ENCODE measurements at places on chromosomes 5 and 9.

DNA sequence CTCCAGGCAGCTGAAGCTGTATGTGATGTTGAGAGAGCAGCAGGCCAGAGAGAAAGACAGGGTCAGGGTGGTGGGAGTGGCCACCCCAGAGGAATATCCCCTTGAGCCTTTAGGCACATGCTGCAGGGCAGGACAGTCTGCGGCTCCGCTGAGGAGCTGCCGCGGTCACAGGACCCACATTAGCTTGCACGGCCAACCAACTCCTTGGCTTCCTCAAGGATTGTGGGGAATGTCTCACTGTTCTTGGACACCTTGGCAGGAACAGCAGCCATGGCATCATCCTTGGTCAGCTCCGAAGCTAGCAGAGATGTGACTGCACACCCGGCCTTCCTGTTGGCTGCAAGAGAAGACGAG, 27.8 kb downstream of the PCDHGC5 start:
- no peak for DNase-seq

GRCh38 chr9:4301971-4302427, 2.1 kb upstream of the GLIS3 start:
- peak; percentile 31 for DNase-seq

- DNase-seq, result peak; percentile 61
These were observed 536 bp downstream of the PCDHAC1 start for GRCh38 chr5:140926443-140927227.

DNA sequence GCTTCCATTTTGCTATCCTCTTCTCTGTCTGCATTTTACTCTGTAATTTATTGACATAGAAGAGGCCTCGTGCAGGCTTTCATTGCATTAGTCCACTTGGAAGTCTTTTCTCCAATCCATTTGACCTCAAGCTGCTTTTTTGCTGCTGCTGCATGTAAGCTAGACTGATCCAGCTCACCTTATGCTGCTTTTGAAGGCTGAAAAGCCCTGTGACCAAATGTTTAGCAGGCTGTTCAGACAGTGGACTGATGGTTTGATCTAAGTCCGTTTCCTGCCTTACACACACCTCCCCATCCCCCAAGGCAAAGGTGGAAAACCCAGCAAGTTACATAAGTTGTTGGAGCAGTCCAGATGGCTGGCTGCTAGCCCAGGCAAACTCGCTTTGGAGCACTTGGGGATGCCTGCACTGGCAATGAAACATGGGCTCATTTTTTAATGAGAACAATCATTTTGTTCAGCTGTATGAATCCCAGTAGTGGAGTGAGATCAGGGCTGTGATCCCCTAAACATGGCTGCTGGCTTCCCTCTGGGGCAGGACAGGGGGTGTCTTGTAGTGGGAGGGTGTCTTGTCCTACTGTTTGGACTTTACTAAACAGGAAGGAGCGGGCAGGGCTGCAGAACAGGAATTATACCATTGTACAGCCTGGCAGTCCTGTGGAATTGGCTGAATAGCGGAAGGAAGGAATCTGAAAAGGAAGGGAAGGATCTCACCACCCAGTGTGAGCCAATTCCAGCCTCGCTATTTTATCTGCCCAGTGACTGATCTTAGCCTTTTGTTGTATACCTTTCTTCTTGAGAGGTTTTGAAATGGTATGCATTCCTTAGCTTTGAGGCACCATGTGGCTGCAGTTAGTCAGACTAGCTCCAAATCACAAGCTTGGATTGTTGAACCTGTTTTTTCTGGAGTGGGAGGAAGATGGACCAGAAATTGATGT, 212.0 kb downstream of the ARHGAP26 start:
- no peak for DNase-seq

- no peak for DNase-seq
These were observed 206.0 kb downstream of the PCSK1 start for GRCh38 chr5:96226941-96227552.

DNA sequence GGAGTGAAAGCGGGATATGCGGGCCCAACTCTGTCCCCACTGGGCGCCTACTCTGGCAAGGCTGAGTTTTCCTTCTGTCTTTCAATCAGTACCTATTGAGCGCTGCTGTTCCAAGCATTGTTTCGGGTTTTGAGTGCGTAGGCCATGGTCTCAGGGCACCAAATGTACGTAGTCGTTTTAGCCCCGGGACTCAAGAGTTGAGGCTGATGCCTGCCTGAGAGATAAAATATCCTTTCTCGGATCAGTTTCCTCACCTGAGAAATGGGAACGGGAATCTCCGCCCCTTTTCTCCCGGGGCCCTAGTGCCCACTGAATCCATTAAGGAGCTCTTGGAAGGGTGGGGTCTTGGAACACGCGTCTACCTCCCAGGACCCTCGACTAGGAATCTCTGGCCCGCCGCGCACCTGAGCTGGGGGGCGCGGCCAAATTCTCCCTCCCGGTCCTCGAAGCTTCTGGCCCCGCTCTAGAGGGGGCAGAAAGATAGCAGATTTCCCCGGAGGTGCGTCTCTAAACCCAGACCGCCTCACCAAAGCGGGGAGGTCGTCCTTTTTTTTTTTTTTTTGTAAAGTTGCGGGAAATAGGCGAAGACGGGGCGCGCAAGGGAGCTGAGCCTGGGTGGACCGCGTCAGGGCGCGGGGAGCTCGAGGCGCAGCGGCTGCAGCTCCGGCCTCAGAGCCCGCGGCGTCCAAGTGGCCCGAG, 494 bp upstream of the CXXC5 start:
- DNase-seq, result no peak

GRCh38 chr5:126377424-126377823, 45.8 kb upstream of the GRAMD2B start:
- DNase-seq, result no peak

- DNase-seq, result no peak
These were observed 122.2 kb upstream of the ACOT12 start for GRCh38 chr5:81516091-81516490.

DNA sequence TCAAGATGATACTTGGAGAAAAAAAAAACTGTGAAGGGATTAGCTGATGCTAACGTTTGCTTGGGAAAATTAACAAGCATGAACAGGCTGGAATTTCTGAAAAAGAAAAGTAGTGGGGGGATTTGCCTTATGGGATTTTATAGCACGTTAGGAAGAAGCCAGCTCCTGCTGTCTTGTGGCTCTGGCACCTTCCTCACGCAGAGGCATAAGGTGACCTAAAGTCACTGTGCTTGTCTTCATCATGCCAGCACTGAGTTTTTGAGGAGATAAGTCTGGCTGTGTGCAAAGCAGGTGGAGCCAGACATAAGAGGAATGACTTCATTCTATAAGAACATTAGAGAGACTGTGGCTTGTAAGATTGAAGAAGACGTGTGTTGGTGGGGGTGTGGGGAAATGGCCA, 94.4 kb upstream of the MAP1B start:
- no peak for DNase-seq

- no peak for DNase-seq
These were observed 440.3 kb downstream of the PLK2 start for GRCh38 chr5:58019614-58020013.

DNA sequence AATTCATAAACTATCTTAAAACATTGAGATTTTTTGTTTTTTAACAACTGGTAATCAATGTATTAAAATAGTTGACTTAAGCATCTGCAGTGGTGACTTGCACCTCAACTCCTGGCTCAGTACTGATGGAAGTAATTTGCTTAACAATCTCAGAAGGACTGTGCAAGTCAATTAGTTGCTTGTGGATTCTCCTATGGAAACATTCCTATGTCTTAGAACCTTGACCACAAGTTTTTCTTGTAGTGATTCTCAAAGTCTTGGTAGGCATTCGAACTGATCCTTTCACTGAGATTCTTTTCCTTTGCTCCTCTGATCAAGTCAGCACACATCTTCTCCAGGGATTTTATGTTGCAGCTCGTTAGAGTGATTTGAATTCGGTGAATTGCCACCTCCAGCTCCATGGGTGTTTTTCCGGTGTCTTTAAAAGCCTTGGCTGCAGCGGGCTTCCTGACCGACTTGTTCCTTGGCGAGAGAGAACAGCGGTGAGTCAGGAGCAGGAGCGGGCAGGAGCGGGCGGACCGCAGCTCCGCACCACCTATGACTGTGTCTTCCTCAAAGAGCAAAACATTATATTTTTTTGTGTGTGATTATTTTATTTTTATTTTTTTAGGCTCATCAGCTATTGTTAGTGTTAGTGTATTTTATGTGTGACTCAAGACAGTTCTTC, 21.1 kb downstream of the HMGXB3 start:
- no peak for DNase-seq
